Mammary epithelial cell (primary cell): ENCODE measurements at places on chromosomes 2 and 18. TPM values are rescaled to one million over a fixed set of nuclear protein-coding genes. Genes with fewer than 3 reads are reported as not detected.

DNA sequence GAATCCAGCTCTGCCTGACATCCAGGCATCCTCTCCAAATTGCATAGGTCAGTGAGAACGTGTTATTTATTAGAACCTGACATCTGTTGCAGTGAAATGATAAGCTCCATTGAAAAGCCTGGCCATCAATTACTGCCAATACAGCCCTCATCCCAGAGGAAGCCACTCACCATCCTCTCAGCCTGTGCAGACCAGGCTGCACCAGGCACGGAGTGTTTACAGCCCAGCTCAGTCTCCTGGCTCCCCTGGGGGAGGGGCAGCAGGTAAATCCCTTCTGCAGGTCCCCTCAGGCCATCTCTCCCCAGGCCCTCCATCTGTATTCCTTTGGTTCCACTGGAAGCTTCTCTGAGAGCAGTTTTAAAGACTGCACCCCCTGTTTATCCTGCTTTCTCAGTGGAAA lies 82.6 kb upstream of the FOSL2 start:
- DNase-seq, result no peak

- peak; percentile 49 for DNase-seq
These were observed 6.8 kb downstream of the WDPCP start for GRCh38 chr2:63581298-63581961.

- DNase-seq, result peak; percentile 24
These were observed 95.2 kb downstream of the POLE4 start for GRCh38 chr2:75053484-75054112.

- DNase-seq, result no peak
These were observed 221.9 kb downstream of the ZNF407 start for GRCh38 chr18:74819433-74820059.

GRCh38 chr2:205284334-205284733 lies 398.0 kb upstream of the NRP2 start:
- no peak for DNase-seq

The NTSR2 gene
- polyA plus RNA-seq, result not detected

The CYP27A1 gene
- 0.40 TPM for polyA plus RNA-seq
